ENCODE measurements at places on chromosomes 1 and 21.
A peak's percentile ranks its signal among the peaks of the same experiment; 100 is the strongest.

GRCh38 chr1:220441211-220441610 is 86.7 kb upstream of the MARK1 start:
- no peak for DNase-seq

- peak; percentile 44 for DNase-seq
Measured at GRCh38 chr1:225509770-225510169, 81.9 kb upstream of the LBR start.

- DNase-seq: no peak
Measured at GRCh38 chr1:207841293-207841692, 69.6 kb downstream of the CD34 start.

- DNase-seq: no peak
Measured at GRCh38 chr21:39087238-39088030, 95.8 kb downstream of the PSMG1 start.

DNA sequence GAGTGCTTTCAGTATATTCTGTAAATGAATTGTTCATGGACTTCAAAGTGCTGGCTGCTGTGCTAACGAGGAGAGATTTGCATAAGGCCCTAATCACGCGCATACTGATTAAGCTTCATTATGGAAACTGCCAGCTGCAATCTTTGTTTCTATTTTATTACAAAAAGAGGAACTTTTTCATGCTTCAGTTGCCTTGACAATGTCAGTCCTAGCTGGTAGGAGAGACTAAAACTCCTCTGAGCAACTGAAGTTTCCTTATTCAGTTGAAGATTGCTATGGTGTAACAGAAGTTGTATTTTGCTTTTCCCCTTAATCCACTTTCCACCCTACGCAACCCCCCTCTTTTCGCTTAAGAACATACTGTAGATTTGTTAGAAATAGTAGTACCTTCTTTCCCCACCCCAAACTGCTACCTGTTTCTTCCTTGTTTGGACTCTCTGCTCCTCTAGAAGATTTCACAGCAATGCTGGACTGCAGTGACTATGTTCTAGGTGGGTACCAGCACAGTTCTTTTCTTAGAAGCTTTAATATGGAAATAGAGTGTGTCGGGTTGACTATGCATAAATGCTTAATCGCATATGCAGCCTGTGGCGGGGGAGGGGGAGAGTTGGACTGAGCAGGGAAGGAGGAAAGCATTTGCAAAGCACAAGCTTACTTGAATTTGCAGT is 108.3 kb downstream of the POU2F1 start:
- DNase-seq: no peak
